Suppressor macrophage (primary cell): ENCODE measurements at places on chromosomes 11 and 22.

GRCh38 chr11:9267680-9268079, 2.5 kb upstream of the DENND5A start:
- DNase-seq, result no peak

DNA sequence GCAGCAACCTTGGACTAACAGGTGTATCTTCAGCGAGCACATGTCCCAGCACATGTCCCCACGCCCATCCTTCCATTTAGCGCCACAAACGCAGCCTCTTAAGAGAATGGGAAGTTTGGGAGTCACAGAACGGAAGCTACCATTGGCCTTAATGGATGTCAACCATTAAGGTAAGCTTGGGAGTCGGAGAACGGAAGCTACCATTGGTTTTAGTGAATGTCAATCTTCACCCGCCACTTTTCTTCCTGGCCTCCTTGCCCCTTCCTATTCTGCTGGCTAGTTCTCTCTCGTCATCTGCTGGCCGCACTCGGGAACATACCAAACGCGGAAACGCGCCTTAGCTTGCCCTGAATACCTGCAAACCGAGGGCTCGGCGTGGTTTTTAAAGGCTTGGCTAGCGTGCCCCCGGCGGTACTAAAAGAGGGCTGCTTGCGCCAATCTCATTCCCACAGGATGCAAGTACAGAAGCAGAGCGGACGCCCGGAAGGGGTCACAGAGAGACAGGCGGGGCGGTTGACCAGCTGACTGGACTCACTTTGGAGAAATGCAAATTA, 24.3 kb downstream of the GLYATL1 start:
- DNase-seq, result no peak

DNA sequence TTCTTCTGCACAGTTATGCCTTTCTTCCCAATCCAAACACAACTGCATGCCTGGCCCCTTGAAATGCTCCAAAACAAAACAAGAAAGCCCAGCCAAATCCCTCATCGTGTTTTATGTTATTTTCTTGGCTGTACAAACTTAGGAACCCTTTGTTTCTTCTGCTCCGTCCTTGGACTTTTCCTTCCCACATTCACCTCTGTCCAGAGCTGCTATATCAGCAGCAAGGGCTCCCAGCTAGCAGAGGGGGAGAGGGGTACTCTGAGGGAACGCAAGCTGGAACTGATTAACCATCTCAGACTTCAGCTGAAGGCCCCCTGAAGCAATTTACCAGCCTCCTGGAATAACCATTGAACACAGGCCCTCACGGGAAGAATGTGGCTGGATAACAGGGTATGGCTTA, 214.7 kb downstream of the TENM4 start:
- DNase-seq, result no peak

- DNase-seq, result no peak
These were observed 1.2 kb downstream of the AIP start for GRCh38 chr11:67483831-67484665.

GRCh38 chr22:35352214-35353111, 28.4 kb upstream of the HMOX1 start:
- DNase-seq, result peak; percentile 96

DNA sequence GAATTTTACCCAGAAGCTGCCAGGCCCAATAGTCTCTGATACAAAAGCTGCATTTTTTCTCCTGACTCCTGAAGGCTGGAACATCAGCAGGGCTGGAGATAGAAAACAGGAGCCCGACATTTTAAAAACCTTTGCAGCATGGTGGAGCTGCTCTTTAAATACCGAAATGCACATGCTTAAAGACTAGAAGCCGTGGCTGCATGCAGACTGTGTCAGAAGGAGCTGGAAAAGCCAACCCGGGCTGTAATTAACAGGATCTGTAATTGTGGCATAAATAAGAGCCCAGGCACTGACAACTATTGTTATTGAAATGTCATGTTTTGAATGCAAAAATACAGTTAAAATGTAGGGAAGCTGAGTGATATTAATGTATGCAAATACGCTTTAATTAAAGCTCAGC, 304.9 kb upstream of the PLET1 start:
- DNase-seq, result no peak

DNA sequence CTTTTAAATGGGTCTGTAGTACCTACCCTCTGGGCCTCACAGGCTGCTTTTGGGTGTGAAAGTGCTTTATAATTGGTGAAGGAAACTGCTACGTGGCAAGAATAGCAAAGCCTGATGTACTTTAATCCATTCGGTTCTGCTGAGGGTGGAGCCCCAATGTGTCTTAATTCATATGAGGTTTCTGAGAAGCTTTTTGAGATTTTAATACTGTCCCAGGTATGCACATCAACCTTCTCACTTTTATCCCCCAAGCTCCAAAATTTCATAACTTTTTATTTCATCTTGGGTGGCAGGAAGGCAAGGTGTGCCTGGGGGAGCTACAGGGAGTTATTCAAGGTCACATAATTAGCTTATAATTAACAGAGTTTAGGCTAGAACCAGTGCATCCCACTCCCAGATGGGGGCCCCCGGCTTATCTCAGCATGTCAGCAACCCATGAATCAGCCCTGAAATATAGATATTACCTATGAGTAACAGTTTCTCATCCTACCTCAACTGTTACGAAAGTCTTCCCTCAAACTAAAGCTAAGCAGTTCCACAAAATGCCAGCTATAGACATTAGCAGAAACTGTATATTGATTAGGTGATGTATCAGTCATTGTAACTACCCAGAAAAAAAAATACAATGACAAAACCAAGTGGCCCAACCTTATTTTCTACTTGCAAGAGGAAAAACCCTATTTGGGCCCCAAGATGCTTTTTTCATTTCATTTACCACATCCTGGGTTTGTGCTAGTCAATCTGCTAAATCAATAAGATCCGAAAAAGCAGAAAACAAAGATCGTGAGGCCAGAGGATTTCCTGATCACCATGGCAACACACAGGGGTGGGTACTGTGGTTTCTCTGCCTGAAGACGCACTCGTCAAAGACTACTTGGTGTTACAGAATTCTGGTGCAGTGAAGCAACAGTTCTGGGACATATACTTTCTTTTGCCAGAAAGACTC, 26.7 kb downstream of the CD44 start:
- DNase-seq, result peak; percentile 58

- no peak for DNase-seq
These were observed 52.9 kb upstream of the SPATA19 start for GRCh38 chr11:133898031-133898769.

GRCh38 chr11:83034673-83035014, 37.1 kb downstream of the RAB30 start:
- DNase-seq, result no peak

DNA sequence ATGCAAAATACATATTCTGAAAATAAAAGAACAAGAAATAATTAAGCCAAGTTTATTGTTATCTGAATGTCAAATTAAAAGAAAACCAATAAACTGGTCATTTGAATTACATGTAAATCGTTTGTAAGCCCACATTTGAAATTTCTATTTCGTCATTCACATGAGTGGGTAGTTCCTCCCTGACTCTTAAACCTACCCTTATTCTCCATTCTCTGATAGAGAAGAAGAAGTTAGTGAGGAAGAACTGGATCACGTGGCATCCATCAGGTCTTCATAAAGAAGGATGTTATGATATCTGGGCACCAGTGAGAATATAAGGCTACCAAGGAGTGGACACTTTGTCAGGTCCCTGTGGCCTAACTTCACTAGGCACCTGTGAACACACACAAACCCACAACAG, 328.1 kb downstream of the OPCML start:
- peak; percentile 23 for DNase-seq

- DNase-seq, result no peak
These were observed 47.0 kb upstream of the TIMP3 start for GRCh38 chr22:32754413-32755041.

- no peak for DNase-seq
These were observed 5.2 kb downstream of the SCYL1 start for GRCh38 chr11:65530157-65530496.

- peak; percentile 59 for DNase-seq
These were observed 12.1 kb downstream of the OR10D3 start for GRCh38 chr11:124195189-124195734.

GRCh38 chr11:112526699-112527416, 266.2 kb upstream of the PLET1 start:
- DNase-seq, result peak; percentile 62

GRCh38 chr11:132453406-132453805, 1078.9 kb downstream of the OPCML start:
- no peak for DNase-seq

GRCh38 chr11:105245781-105246315, 106.3 kb upstream of the CARD18 start:
- no peak for DNase-seq

DNA sequence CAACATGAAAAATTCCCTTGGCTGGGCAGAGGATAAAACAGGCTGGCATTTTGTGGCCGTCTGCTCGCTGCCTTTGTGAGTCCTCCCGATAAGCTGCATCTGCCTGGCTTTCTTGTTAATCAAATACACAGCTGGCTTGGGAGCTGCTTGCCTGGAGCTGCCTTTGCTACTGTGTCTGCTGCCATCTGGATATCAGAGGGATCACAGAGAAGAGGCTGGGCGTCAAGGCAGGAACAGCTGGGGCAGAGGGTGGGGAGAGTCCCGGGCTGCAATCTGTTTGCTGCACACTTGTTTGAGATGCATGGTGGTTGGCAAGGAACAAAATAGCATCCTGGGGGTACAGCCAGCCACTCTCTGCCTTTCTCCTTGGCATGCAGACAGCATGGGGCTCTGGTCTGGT, 36.0 kb downstream of the COMMD9 start:
- DNase-seq, result no peak

GRCh38 chr11:19772480-19772879, 59.8 kb downstream of the NAV2 start:
- DNase-seq, result no peak

DNA sequence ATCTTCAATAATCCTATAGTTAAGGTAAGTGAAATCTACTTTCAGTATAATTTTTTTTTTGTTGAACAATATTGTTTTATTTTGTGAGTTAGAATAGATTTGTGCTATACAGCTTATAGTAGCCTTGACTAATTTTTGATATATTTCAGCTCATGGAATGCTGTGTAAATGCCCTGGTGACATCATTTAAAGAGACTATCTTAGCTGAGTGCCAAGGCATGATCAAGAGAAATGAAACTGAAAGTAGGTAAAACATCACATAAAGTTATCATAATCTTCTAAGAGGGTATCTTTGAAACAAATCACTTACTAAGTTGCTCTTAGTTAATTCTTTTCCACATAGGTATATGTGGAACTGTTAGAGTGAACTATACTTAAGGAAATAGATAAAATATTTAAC, 51.4 kb upstream of the ACAT1 start:
- no peak for DNase-seq

DNA sequence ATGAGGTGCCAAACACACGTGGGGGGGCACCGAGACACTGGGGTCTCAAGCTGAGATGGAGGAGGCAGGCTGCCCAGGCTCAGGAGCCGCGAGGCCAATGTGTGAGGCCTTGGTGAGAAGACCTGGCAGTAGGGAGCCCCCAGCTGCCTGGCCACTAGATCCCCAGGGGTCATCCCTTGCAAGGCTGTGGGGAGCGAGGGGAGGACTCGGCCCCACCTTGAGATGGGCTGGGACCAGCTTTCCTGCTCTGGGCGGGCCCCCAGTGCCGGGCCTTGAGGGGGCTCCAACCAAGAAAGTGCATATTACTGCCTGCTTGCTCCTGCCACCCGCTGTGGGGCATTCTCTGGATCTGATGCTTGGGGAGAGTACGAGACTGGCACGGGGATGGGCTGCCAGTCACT, 107.0 kb downstream of the CTTN start:
- no peak for DNase-seq

DNA sequence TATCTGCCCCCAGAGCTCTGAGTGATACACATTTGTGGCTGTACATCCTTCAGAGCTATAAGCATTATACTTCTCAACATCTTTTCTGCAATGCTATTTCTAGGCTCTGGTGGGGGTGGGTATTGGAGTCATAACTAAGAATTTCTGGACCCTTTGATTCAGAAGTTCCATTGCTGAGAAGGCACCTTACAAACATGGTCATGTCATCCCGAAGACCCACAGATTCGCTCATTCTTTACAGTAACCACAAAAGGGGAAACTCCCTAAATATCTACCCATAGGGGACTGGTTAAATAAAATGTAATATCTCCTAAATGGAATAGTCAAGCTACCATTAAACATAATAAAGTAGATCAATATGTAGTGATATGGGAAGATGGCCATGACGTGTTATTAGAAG, 98.8 kb downstream of the PRR5L start:
- no peak for DNase-seq

GRCh38 chr11:103631841-103632240, 404.6 kb upstream of the DDI1 start:
- DNase-seq, result no peak

DNA sequence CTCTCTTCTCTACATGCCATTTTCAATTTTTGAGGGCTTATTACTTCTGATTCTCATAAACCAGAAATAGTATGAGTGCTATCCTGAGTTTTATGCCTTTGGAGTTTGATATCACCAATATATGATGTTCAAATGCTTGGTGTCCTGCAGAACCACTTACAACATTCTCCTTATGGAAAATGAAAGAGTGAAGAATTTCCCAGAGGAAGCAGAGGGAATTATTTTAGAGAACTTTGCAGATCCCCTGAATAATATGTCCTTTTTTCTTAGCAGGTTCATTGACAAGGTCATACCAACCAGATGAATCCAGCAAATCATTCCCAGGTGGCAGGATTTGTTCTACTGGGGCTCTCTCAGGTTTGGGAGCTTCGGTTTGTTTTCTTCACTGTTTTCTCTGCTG, at the start of gene OR4D5:
Gene OR4D5, plus strand, starts transcription at position 301 of the 400 bp plus-strand sequence. Its CDS starts 0 bp downstream, at position 301.
- no peak for DNase-seq

DNA sequence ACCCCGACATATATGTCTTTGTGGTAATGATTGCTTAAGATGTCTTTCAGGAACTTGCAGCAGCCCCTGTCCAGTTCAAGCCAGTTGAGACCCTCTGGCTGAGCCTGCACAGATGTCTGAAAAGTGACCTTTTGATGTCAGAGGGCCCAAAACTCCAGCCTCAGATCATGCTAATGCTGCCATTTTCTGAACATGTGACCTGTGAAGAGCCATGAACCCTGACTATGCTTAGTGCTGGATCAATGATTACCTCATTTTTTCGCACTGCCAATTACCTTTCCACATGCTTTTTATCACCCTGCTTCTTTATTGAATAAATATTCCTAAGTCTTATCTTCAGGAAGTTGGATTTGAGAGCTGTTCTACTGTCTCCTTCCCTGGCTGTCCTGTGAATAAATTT, 6.9 kb upstream of the CYP2R1 start:
- peak; percentile 8 for DNase-seq

DNA sequence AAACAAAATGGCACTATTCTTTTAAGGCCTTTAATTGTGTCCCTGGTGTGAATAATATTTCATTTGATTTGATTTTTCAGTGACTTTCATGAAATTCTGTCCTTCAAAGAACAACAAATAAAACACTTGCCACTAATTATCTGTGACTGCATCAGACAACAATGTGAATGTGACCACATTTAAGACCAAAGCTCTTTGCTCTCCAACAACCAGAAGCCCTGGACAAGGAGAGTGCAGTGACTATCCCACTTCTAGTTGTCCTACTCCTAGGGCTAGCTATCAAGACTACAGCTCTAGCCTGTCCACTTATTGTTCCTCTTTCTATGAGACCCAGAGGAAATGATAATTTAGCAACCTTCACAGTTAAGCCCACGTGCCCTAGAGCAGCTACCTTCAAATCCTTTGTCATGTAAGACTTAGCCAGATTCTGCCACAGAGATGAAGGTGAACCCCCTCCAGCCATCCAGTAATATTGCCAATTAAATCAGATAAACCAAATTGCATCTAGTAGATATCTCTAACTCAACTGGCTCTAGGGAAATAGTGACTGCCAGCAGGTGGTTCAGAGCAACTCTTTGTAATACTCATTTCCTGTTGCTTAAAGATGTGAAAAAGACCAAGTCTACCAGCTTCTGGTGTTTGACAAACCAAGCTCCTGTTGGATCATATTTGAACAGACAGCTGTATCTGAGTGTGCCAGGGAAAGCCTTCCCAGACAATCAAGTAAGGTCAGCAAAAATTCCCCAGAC, 142.6 kb upstream of the BLID start:
- DNase-seq, result peak; percentile 55
